Testis (tissue), 5 donors: ENCODE measurements at places on chromosomes 6 and 20. TPM values are rescaled to one million over a fixed set of nuclear protein-coding genes. Genes with fewer than 3 reads are reported as not detected.

Gene GNAS-AS1
- total RNA-seq: 4.4 TPM

Gene AKAP12
- total RNA-seq: 287 TPM

Gene IL20RA
- 16.1 TPM for total RNA-seq

Gene CYP39A1
- total RNA-seq: 13.5 TPM

Gene CALHM4
- 0.25 TPM for total RNA-seq

Gene UBR2
- total RNA-seq: 25.8 TPM
